ENCODE measurements at places on chromosomes 12 and 14.

GRCh38 chr12:30519535-30519934, 176.1 kb downstream of the IPO8 start:
- no peak for DNase-seq

DNA sequence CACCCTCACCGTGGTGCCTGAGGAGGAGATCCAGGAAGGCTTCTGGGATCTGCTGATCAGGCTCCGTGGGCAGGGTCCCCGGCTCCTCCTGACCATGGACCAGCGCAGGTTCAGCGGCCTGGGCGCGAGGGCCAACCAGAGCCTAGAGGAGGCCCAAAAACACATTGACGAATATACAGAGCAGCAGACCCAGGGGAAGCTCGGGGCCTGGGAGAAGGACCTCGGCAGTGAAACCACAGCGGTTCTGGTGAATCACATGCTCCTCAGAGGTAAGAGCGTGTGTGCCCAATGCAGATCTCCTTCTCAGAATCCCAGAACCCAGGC, 29.4 kb downstream of the SERPINA3 start:
- DNase-seq: no peak

GRCh38 chr14:39876916-39877315, 444.7 kb upstream of the FBXO33 start:
- DNase-seq: no peak

- no peak for DNase-seq
Observed at GRCh38 chr12:9980126-9980525, 8.9 kb downstream of the CLEC12A start.

GRCh38 chr12:8913702-8914032, 642 bp upstream of the PHC1 start:
- no peak for DNase-seq

DNA sequence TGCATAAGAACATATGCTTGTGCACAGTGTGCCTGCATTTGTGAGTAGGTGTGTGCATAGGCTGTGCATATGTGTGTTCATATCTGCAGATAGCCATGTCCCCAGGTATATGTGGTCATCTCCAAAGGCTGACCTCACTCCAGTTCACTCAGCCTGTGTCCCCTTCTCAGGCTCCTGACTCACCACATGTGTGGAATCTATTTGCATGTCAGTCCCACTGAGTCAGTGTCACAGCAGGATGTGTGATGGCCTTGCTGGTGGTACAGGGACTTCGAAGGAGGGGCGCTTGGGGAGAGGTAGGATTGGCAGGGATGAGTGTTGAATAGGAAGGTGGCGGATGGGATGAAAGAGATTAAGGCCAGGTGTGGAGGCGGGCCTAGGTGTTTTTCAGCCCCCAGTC, 35.5 kb downstream of the KRT80 start:
- DNase-seq: no peak

DNA sequence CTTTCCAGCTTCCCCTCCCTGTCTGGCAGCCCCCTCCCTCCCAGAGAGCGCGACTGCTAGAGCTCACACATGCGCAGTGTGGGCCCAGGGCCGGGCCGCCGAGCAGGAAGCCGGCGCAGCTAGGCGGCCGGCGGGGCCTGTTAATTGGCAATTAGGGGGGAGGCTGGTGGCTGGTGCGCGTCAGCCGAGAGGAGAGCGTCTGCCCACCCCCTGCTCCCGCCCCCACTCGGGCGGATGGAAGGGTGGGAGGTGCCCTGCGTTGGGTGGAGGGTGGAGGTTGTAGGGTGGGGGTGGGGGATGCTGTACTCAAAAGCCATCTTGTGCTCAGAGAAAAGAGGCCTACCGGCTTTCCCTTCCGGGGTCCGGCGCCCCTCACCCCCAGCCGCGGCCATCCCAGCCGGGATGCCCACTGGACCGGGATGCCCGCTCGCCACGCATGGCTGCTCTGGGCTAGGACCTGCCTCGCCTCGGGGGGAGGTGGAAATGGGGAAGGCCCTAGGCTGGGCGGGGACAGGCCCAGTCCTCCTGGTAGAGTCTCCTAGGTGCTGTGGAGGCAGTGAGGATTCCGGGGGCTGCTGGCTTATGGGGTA, 9.2 kb downstream of the HOXC8 start:
- DNase-seq: no peak

DNA sequence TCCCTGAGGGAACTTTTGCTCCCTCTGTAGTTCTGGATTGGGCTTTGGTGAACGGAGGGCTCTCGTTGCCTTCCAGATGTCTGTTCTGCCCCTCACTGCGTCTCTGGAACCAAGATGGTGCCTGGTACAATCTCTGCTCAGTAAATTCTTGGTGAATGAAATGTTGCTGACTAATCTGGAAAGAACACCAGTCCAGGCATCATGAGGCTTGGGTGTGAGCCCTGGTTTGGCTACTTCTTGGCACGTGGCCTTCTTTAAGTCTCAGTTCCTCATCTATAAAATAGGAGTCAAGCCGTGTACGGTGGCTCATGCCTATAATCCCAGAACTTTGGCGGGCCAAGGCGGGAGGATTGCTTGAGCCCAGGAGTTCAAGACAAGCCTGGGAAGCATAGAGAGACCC, 4.3 kb downstream of the HHIPL1 start:
- no peak for DNase-seq

DNA sequence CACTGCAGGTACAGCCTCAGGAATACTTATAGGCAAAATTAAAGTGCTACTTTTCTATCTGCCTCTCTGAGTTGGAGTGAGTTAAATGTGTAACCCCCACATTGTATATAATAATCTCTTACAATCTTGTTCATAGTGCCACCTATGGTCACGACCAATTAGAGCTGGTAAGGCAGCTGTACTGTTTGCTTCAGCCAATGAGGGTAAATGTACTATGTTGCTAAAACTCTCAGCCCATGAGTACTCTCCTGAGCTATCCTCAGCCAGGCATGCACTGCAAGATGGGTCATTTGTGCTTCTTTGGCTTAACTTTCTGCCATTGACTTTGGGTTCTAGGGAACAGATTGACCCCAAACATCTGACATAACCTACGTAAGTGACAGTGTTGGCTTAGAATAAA, 15.0 kb upstream of the MDM2 start:
- DNase-seq: no peak

DNA sequence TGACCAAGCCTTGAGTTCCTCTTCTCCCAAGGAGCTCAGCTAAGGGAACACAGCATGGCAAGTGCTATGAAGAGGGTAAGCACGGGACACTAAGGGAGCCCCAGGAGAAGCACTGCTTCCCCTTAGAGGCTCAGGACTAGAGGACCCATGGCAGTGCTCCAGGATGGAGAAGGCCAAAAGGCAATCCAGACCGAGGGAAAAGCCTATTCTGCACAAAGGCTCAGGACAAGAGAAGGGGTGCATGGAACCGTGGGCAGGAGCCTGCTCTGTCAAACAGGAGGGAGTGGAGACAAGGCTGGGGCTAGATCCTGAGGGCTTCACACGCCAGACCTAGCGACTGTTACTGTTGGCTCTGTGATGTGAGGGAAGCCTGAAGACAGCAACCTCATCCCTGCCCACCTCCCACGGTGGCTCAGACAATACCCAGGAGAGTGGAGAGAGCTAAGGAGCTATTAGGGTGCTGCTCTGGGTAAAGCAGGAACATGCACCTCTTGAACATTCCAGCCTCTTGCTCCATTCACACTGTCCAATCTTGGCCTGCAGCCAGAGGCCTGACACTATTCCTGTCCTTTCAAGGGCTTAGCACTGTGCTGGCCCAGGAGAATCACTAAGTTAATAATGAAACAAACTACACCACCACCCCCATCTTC, 24.2 kb downstream of the OTUB2 start:
- no peak for DNase-seq

GRCh38 chr12:121837680-121838079, 21.0 kb downstream of the HPD start:
- no peak for DNase-seq

DNA sequence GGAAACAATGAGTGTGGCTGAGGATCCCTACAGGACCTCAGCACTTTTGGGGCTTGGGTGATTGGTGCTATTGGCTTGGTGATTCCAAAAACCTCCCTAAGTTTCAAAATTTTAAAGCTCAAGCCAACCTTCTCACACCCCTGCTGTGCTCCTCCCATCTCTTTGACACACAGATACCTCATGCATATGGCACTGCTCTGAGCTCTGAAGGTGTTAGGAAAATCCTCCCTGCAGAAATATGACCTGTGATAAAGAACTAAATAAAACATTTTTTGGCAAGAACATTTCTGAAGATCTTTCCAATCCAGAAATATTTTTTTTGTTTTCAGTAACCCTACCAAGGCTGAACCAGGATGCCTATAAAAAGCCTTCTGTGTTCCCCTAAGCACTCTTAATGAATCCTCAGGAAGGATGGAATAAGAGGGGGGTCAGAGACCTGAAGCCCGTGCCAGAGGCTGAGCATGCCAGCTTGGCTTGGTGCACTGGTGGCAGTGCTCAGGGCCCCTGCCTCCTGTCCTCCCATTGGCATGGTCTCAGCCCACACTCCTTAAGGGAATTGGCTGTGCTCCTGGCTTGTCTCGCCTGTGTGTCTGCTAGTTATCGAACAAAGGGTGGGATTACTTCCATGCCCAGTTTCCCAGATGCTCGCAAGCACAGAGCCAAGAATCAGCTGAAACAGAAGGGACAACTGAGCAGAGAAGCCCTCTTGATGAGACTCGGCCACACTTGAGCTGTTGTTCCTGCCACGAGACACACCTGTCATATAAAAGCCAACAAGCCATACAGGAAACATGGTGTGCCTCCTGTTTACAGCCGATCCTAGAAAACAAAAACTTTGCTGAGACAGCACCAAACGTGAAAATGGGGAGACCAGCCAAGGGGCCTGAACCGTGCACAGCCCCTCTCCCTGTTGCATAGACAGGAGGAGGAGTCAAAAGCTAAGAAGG, 132.7 kb upstream of the EEA1 start:
- DNase-seq: no peak

- no peak for DNase-seq
Observed at GRCh38 chr12:5557906-5558305, 126.0 kb downstream of the NTF3 start.

DNA sequence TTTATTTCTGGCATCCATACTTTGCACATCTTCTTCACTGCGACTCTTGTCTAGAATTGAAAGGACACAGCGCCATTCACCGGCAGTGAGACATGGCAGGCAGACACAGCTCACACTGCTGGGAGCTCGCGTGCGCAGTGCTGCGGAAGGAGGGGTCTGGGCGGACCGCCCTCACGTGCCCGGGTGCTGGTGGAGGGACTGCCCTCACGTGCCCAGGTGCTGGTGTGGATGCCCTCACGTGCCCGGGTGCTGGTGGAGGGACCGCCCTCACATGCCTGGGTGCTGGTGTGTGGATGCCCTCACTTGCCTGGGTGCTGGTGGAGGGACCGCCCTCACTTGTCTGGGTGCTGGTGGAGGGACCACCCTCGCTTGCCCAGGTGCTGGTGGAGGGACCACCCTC, 27.9 kb upstream of the GOLGA3 start:
- DNase-seq: no peak

- no peak for DNase-seq
Observed at GRCh38 chr12:43696154-43696553, 62.4 kb downstream of the PUS7L start.

DNA sequence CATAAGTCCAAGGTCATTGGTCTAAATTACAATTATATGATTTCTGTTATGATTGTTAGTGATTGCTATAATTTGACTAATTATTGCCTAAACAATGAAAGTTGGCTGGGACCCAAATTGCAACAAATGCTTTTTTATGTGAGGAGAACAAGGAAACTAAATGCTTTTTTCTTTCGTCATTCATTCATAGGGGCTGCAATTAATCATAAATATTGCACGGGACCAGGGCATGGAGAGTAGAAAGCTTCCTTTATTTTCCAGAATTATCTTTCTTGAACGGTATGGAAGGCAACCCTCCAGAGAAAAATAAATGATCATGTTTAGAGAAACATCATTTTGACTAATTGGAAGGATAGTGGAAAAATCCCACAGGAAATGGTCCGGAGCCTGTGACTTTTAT, 32.6 kb upstream of the ARHGAP5 start:
- DNase-seq: no peak

GRCh38 chr12:116206828-116207227, 70.7 kb downstream of the MED13L start:
- no peak for DNase-seq

- DNase-seq: no peak
Observed at GRCh38 chr14:68409387-68409786, 383.5 kb downstream of the ZFP36L1 start.

DNA sequence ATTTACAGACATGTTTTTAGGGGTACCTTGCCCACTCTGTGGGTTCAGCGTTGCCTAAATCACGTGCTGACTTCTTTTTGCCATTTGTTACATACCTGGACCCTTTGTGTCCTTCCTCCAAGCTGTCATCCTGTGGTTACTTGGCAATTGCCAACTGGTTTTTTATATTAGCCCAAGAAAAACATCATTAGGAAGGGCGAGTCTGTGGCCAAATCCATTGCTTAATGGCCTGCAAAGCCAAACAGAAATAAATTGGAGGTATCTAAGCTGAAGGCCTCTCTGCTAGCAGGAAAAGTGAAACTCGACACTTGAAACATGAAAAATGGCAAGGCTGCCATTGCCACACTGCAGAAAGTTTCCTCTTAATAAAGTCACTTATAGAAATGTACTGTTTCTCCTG, 190.4 kb downstream of the NUAK1 start:
- no peak for DNase-seq

DNA sequence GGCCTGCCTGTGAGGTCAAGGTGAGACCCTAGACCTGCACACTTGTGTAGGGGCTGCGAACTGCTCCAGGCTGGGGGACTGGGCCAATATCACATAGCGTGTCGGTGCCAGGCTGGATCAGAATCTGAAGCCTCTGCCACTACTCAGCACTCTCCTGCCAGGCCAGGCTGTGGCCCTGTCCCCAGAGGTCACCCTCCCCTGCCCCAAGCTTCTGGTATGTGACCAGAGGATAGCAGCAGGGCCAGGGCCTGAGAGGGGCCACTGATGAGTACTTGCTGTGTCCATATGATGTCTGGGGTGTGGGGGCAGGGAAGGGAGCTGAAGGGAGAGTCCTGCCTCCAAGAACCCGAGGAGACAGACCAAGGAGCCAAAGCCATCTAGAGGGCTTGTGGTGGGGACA, 17.8 kb downstream of the ARL6IP4 start:
- no peak for DNase-seq

Measured in iPS DF 6.9 (cell line).